Muscle of arm (tissue), 14 donors: ENCODE measurements at places on chromosomes 3 and 15.

- no peak for DNase-seq
These were observed 43.4 kb downstream of the HCN4 start for GRCh38 chr15:73325191-73325861.

- DNase-seq, result no peak
These were observed 41.9 kb upstream of the XRN1 start for GRCh38 chr3:142489572-142490323.

GRCh38 chr15:71251584-71252043 lies 136.3 kb downstream of the THSD4 start:
- DNase-seq, result no peak

DNA sequence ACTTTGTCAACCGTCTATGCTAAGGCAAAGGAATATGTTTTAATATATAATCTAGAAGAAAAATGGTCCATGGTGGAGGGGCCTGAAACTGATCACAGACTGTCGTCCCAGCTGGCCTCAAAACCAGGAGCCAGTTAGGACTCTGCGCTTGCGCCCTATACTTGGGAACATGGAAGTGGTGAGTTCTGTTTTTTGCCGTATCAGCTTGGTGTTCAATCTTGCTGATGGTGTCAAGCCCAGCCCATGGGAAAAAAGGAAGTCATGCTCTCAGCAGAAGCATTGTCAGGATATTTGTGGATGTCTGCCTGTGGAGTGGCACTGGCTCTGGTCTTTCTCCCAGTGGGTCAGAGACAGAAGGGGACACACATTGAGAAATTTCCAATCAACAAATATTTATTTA lies 342.0 kb upstream of the CTDSPL start:
- no peak for DNase-seq

- DNase-seq, result no peak
These were observed 4.4 kb downstream of the SH3BP5 start for GRCh38 chr3:15327941-15328340.

GRCh38 chr3:73404435-73404834 lies 220.3 kb downstream of the PDZRN3 start:
- no peak for DNase-seq

DNA sequence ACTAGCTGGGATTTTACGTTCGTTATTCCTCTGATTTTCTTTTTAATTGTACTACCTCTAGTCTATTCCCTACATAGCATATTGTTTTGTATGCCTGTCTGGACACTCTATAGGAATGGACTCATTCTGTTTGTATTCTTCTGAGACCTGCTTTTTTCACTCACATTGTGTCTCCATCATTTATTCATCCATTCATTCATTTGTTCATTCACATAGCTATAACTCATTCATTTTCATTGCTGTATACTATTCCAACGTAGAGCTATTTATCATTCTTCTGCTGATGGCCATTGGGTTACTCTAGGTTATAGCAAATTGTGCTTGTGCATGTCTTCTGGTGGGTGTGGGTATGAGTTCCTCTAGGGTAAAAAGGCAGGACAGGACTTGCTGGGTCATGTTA lies 74.0 kb upstream of the SLC6A6 start:
- DNase-seq, result no peak

- DNase-seq, result no peak
These were observed 12.0 kb downstream of the STARD5 start for GRCh38 chr15:81311752-81312464.

GRCh38 chr15:82587805-82588204 lies 47.5 kb upstream of the RPS17 start:
- no peak for DNase-seq

DNA sequence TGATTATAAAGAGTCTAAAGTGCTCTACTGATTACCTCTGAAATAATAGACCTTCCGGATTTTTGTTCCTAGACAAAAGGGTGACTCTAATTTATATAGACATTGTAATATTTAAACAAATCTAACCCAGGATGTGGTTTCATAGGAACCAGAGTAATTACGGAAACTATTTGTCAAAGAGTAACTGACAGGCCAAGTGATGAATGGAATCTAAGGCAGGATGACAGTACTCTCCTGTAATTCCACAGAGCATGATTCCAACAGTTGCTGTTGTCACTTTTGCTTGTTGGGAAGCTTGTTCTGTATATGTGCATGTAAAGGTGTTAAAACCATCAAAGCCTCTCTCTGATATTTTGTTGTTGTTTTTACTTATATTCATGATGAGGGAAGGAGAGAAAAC lies 1141.0 kb downstream of the IGSF11 start:
- no peak for DNase-seq

GRCh38 chr3:195885036-195885891 lies 23.1 kb downstream of the TNK2 start:
- DNase-seq, result peak; percentile 25

DNA sequence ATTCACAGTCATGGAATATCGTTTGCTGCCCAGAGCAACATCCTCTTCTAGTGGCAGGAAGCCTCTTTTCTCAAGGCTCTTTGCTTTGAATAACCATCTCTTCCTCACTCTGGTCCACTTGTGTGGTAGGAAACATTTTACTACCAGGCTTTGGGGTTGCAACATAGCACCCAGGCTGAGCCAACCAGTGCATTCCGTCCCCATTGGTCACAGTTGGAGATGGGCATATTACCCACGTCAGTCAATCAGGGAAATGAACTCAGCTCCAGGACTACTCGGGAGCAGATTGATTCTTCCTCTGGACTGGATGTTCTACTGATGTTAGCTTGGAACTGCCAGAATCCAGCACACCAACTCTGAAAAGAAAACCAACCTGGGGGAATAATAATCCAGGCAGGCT lies 4.2 kb upstream of the PEX5L start:
- DNase-seq, result no peak

DNA sequence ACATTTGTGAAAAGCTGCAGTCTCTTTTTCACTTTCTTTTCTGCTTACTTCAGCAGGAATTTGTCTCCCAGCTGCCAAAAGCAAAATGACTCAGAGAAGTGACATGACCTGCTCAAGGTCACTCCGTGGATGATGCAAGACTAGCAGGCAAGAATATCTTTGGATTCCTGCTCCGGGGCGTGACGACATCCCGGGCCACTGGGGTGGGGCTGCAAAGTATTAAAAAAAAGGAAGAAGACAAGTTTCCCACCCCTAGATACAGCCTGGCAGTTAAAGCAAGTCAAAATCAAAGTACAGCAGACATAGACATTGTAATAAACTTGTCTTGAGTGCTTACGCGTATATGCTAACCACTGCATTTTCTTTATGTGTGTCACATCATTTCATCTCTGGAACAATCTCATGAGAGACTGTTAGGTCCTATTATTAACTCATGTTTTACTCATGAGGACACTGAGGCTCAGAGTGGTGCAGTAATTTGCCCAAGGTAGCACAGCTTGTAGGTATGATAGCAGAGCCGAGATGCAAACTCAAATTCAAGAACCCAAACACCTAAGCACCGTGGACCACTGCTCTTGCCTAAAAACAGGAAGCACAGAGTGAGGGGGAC lies 485.2 kb upstream of the PROK2 start:
- peak; percentile 65 for DNase-seq

- peak; percentile 43 for DNase-seq
These were observed 22.3 kb upstream of the SACM1L start for GRCh38 chr3:45666757-45667431.

- DNase-seq, result no peak
These were observed 11.1 kb downstream of the SLC6A6 start for GRCh38 chr3:14413381-14414071.

- DNase-seq, result no peak
These were observed 72.4 kb downstream of the BFSP2 start for GRCh38 chr3:133472242-133472641.

DNA sequence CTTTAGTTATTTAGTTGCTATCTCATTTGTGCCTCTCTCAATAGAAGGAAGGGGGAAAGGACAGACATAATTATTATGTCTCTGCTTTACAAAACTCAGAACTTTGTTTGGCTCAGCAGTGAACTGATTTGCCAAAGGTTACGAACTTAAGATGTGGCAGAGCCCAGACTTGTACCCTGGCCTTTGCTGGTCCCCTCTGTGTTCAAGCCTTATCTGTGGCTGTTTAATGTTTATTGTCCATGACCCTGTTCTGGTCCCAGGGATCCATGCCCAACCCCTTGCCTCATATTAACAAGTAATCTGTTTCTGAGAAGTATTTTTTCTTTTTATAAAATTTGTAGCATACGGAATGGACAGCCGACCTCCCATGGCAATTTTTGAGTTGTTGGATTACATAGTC lies 10.7 kb downstream of the SNAPC5 start:
- DNase-seq, result no peak

DNA sequence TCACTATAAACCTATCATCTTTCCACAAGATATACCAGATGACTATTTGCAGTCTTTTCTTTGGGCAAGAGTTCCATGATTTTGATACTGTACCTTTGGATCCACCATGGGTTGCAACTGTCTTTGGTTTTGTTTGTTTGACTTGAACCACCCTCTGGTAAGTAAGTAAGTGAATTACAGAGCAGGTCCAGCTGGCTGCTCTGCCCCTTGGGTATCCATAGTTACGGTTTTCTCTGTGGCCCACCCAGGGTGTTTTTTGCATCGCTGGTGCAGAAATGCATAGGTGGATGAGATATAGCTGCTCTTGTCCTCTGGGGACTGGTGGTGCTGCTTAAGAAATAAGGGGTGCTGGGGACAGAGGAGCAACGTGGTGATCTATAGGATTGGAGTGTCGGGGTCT lies 33.8 kb downstream of the CHDH start:
- no peak for DNase-seq

- no peak for DNase-seq
These were observed 171.5 kb upstream of the LINGO1 start for GRCh38 chr15:77804210-77804609.

GRCh38 chr15:52925130-52925529 lies 135.0 kb upstream of the ONECUT1 start:
- no peak for DNase-seq

- DNase-seq, result no peak
These were observed 17.2 kb downstream of the FLNB start for GRCh38 chr3:58025406-58025805.

DNA sequence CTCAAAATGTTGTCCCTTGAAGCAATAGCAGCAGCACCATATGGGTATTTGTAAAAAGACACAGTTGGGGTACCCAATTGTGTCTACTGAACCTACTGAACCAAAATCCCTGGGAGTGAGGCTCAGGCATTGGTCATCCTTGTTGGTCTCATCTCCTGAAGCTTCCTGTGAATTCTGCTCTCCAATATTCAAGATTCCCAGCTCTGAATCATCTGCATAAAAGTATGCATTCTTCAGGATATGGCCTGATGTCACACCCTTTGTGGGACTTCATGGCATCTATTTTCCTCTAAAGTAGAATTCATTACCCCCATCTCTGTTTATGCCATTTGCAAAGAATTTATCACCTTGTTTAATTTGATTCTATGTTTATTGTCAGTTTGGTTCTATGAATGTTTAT lies 13.3 kb upstream of the PTX3 start:
- DNase-seq, result no peak

DNA sequence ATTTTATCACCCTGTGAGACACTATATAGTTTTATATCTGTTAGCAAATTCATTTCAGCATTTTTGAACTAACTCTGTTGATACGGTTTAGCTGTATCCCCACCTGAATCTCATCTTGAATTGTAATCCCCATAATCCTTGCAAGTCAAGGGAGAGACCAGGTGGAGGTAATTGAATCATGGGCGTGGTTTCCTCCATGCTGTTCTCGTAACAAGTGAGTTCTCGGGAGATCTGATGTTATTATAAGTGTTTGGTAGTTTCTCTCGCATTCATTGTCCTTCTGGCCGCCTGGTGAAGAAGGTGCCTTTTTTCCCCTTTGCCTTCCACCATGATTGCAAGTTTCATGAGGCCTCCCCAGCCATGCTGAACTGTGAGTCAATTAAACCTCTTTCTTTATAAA lies 53.2 kb upstream of the TMC3 start:
- no peak for DNase-seq

GRCh38 chr3:127206154-127206553 lies 13.2 kb downstream of the PRR23E start:
- no peak for DNase-seq

DNA sequence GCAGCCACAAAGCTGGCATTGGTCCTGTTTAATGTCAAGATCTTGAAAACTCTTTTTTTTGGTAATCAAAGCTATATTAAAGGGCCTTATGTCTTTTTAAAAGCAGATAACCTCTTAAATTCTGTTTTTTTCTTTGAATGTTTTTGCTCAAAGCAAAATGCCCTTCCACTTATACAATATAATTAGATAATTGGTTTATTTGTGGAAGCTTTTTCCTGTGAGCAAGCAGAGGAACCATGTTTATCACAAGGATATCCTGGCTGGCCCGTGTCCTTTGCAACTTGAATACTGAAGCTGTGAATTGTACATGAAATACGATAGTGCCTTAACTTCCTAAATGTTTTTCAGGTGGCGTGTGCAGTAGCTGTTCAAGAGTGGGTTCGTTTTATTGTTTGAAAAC lies 2.6 kb downstream of the ST3GAL6 start:
- DNase-seq, result no peak
